ENCODE measurements at places on chromosomes 2 and 18.
A peak's percentile ranks its signal among the peaks of the same experiment; 100 is the strongest.

GRCh38 chr2:231391981-231392380, 3.5 kb upstream of the B3GNT7 start:
- no peak for DNase-seq
- peaks cover 36% of the 10 kb centered on the region for H3K4me1 ChIP-seq

DNA sequence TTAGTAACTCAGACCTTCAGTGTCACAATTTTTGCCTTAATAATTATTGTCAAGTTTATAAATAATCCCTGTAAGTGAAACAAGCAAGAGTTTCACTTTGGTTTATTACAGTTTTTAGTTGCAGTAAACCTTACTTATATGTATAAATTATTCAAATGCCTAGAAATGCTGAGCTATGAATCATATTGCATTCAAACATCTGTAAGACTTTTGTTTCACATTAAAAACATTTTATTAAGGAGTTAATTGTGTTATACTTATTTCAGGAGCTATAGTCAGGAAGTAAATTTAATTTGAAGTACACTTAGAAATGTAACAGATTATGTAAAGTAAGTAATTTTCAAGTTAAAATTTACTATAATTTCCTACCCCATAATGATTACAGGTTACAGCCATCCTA, 3.9 kb upstream of the ETAA1 start:
- H3K27ac ChIP-seq, result no peak overlapping the region
- no peak for DNase-seq
- H3K4me3 ChIP-seq, result no peak overlapping the region
- no peaks in the 10 kb centered on the region for H3K27me3 ChIP-seq
- peaks cover 13% of the 10 kb centered on the region for H3K4me1 ChIP-seq
- no peaks in the 10 kb centered on the region for H3K36me3 ChIP-seq

GRCh38 chr2:59177748-59178147, 936.6 kb upstream of the FANCL start:
- H3K4me3 ChIP-seq, result no peak overlapping the region
- no peak overlapping the region for H3K27ac ChIP-seq
- H3K27me3 ChIP-seq, result no peaks in the 10 kb centered on the region
- DNase-seq, result no peak

GRCh38 chr2:119749477-119750012, 10.2 kb upstream of the PTPN4 start:
- no peak overlapping the region for H3K27ac ChIP-seq
- H3K4me3 ChIP-seq, result no peak overlapping the region
- H3K27me3 ChIP-seq, result no peaks in the 10 kb centered on the region
- H3K36me3 ChIP-seq, result no peaks in the 10 kb centered on the region
- DNase-seq, result no peak

DNA sequence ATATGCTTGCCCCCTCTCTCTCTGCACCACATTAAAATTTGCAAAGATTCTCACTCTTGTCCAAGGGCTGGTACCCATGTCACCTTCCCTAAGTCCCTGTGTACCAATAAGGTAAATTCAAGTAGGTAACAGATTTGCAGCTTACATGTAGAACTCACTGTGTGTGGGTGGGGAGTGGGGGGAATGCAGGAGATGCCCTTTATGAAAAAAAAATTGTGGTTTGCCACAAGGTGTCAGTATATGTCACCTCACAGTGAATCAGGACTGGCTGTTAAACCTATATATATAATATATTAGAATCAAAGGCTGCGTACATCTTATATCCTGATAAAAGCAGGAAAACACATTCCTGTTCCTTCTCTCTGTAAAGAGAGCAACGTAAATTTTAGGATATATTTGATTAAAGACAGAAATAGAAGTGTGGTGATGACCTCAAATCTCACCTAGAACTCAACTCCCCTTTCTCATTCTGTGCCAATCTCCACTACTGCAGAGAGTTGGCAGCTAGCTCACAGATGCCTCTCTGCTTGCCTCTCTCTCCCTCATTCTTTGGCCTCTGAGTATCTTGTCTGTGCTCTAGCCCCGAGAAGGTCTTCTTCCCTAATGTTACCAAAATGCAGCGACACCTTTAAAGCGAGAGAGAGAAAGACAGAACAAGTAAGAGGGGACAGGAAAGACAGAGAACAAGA, 536 bp downstream of the XDH start:
- H3K4me3 ChIP-seq, result peak overlapping the region; percentile 8
- no peaks in the 10 kb centered on the region for H3K36me3 ChIP-seq
- H3K27me3 ChIP-seq, result no peaks in the 10 kb centered on the region
- DNase-seq, result no peak

GRCh38 chr2:69914950-69915945, at the start of gene MXD1:
Gene MXD1 (plus strand): TSS chr2:69915109. CDS start chr2:69915331, 222 bp downstream.
- no peaks in the 10 kb centered on the region for H3K36me3 ChIP-seq
- peaks cover 6% of the 10 kb centered on the region for H3K4me1 ChIP-seq
- H3K27me3 ChIP-seq, result no peaks in the 10 kb centered on the region

DNA sequence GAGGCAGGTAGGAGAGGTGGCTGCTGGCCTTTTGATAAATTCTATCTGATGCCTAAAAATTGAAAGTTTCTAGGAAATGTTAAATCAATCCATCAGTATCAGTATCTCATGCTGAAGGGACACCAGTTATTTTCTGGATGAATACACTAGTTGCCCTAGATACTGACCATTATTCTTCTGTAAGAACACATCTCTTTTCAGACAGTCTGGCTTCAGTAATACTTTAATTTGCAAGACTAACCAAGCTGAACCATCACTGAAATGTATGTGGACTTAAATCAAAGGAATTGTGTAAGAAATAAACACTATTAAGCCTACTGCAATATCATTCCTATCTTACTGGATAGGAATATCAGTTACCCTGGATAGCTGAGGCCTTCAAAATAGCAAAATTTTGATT, 1546.3 kb downstream of the LRP1B start:
- no peaks in the 10 kb centered on the region for H3K4me1 ChIP-seq
- H3K4me3 ChIP-seq, result no peak overlapping the region
- H3K27ac ChIP-seq, result no peak overlapping the region
- H3K36me3 ChIP-seq, result no peaks in the 10 kb centered on the region

- peaks cover 43% of the 10 kb centered on the region for H3K4me1 ChIP-seq
- no peaks in the 10 kb centered on the region for H3K27me3 ChIP-seq
- no peaks in the 10 kb centered on the region for H3K36me3 ChIP-seq
- no peak for DNase-seq
Measured at GRCh38 chr2:231926180-231926741, at the start of gene NPPC. Gene NPPC (minus strand): TSS chr2:231926396. CDS start chr2:231926249, 147 bp downstream.

DNA sequence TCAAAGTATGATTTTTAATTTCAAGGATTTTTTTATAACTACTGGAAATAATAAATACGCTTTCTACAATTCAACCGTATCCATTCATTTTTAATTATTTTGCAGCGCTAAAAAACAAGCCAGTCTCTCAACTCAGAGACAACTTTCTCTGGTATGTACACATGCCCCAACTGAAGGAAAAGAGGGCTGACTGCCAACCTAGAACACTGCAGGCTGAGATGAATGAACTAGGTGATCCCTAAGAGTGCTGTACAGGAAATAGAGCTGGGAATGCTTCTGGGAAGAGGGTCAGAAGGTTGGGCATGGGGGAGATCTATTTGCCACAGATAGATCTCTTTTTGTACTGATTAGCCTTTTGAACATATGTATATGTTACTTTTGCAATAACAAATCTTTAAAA, 460.1 kb downstream of the NR4A2 start:
- H3K27ac ChIP-seq, result no peak overlapping the region
- no peaks in the 10 kb centered on the region for H3K4me1 ChIP-seq
- no peak overlapping the region for H3K4me3 ChIP-seq
- DNase-seq, result no peak
- H3K36me3 ChIP-seq, result no peaks in the 10 kb centered on the region
